ENCODE measurements at places on chromosomes 2 and 18. TPM values are rescaled to one million over a fixed set of nuclear protein-coding genes. Genes with fewer than 3 reads are reported as not detected.

Gene EDAR
- total RNA-seq, result not detected

Gene EPAS1
- total RNA-seq, result 56.9 TPM

Gene KLHL14
- total RNA-seq, result under 0.01 TPM

Gene GALNT5
- total RNA-seq, result 87.6 TPM

Gene TDRD15
- total RNA-seq, result not detected

Gene SULT1C4
- 0.56 TPM for total RNA-seq

Gene EVA1A
- 67.1 TPM for total RNA-seq

Gene POTEF
- not detected for total RNA-seq

Gene ANKRD62
- under 0.01 TPM for total RNA-seq

Gene ALMS1
- total RNA-seq, result 14.4 TPM

Gene C18orf54
- 3.1 TPM for total RNA-seq

Gene GREB1L
- 0.56 TPM for total RNA-seq

Gene PECR
- total RNA-seq, result 16.9 TPM

Gene KCNJ3
- not detected for total RNA-seq

Gene NEU4
- 0.28 TPM for total RNA-seq

Gene RGPD3
- 0.85 TPM for total RNA-seq

Gene GULP1
- 38.9 TPM for total RNA-seq

Gene NT5C1B
- not detected for total RNA-seq

Gene ABHD1
- under 0.01 TPM for total RNA-seq

Gene HDHD2
- 14.7 TPM for total RNA-seq

Gene IL36A
- total RNA-seq, result not detected

Gene MEP1B
- not detected for total RNA-seq

Gene IL36G
- total RNA-seq, result not detected

Gene UGT1A4
- not detected for total RNA-seq

Gene FEZ2
- 85.9 TPM for total RNA-seq

Gene RAX
- total RNA-seq, result not detected

Gene REG1A
- total RNA-seq, result not detected

Gene OSBPL6
- total RNA-seq, result 0.96 TPM

Gene CDCA7
- total RNA-seq, result 0.85 TPM

Gene C1GALT1C1L
- 1.1 TPM for total RNA-seq

Data from regular cardiac myocyte (primary cell).